GM12864 (cell line): ENCODE measurements at places on chromosomes 6 and 20.

DNA sequence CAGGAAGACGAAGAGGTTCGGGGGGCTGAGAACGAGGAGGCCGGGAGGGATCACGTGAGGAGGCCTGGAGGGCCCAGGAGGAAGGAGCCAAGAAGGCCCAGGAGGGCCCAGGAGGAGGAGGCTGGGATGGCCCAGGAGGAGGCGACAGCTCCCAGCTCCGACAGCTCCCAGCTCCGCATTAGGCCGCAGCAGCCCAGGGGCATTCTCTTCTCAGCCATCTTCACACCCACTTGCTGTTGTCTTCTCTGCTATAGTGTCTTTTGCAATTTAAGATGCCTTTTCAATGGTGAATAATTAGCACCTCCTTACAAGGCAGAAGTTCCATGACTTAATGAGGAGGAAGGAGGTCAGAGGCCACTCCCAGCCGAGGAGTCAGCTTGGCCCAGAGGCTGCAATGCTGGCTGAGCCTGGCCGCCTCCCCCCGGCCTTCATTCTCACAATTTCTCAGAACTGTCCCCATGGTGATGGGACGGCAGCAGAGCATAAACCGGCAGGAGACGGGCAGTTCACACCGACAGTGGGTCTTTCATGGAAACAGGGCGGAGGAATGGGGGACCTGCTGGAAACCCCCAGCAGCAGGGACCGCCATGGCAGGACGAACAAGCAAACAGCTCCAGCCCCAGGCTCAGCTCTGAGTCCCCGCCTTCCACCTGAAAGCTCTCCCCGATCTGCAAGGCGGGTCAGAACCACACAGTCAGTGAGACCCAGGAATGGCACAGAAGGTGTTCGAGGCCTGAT, 45.1 kb downstream of the WDR27 start:
- no peak for DNase-seq

GRCh38 chr20:23444859-23445258, 5.4 kb downstream of the CSTL1 start:
- DNase-seq: no peak

DNA sequence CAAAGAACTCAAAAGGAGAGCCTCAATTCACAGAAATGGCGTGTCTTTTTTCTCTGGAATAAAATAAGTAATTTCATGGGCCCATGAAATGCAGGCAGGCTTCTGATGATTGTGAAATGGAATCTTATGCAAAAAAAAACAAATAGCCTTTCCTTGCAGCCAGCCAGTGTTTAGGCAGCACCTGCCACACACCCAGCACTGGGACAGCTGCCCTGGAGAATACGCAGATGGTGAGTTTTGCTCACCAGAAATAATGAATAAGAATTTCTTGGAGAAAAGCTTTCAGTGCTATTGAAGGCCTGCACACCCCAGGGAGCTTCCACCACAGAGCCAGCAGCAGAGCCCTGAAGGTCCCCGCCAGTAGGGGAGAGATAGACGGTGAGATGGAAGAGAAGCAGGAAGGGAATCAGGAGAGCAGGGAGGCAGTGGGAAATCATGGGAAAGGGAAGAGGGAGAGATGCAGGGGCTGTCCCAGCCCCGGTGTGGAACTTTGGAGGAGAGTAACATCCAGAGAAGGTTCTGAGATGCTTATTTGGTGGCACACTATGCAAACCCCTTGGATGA, 54.9 kb downstream of the PXDC1 start:
- no peak for DNase-seq

DNA sequence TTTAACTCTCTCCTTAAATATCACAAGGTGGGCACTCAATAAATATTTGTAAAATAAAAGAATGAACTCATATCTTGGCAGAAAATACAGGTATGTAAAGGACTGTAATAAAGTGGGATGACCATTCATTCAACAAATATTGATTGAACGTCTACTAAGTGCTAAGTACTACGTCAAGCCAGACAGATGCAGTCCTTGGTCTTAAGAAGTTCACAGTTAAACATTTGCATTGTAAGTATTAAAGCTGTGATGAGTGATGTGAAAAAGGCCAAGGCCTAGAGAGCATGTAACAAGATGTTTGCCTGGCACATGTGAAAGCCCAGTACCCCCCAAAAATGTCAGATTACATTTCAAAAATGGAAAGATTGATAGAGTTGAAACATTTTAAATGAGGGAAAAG, 130.1 kb upstream of the TMEM170B start:
- DNase-seq: no peak

DNA sequence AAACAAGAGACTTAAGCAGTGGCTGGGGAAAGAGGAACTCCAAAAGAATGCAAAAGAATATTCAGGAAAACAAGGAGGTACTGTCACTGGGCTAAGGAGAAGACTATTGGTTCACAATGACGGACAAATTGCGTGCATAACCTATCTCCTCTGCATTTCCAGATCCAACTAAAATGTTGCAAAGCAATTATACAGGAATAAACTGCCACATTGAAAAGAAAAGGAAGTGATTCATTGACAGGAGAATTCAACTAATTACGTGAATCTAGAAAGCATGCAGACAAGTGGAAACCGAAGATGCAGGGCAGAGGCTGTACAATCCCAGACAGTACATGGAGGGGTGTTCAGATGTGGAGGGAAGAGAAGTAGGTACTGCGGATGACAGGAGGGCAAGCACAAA, 152.8 kb upstream of the RIPOR2 start:
- DNase-seq: no peak

GRCh38 chr6:95596021-95596420, 18.7 kb downstream of the MANEA start:
- no peak for DNase-seq

- DNase-seq: no peak
These were observed 72.6 kb downstream of the PHIP start for GRCh38 chr6:79005497-79005896.

DNA sequence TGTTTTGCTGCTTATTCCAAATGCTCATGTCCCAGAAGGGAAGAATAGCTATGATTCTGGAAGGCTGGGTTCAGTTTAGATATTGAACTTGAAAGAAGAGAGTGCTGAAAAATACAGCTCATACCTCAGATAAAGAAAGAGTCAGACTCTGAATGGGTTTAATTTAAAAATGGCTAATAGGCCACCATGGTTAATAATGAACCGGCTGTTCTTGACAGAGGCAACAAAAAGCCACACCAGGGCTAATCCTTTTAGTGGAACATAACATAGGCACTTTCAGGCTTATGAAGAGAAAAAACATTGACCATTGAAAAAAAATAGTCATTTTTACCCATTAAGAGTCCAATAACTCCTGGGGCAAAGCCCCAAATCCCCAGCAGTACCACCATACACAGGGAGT, 59.4 kb downstream of the TNFRSF21 start:
- no peak for DNase-seq

DNA sequence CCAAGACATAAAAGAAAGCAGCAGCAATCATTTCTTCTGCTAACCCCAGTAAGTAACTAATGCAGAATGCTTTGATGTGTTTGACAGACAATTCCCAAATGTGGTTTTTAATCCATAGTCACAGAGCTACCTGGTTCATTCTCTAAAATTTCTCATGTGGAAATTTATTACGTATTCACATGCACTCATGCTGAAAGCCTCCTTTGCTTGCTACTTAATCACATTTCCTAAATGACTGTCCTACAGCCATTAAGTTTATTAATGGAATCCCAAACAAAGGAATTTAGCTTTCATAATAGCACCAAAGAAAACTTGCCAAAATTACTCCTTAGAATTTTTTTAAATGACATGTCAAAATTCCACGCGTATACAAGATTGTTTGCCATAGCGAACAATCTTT, 68.6 kb upstream of the MCHR2 start:
- no peak for DNase-seq

DNA sequence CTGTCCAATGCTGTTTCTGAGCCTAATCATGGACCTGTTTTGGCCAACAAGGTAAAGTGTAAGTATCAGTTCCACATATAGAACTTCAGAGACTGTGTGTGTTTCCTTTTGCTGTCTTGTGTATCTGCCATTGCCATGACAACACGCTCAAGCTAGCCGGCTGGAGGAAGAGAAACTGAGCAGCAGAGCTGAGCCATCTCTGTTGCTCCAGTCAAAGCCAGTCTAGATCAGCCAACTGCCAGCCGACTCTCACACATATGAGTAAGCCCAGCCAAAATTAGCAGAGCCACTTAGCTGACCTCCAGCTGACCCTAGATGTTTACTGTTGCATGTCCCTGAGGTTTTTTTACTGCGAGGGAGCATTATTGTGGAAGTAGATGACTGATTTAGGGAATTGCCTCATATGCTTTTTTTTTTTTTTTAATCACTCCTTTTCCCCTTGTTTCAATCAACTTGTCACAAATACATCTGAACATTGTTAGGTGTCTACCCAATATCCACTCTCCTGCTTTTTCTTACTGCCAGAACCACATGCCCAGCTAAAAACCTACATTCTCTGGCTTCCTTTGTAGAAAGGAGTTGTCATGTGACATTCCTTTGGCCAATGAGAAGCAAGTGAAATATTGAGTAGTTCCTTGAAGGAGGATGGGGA, 304.3 kb upstream of the SUPT3H start:
- DNase-seq: peak; percentile 98

DNA sequence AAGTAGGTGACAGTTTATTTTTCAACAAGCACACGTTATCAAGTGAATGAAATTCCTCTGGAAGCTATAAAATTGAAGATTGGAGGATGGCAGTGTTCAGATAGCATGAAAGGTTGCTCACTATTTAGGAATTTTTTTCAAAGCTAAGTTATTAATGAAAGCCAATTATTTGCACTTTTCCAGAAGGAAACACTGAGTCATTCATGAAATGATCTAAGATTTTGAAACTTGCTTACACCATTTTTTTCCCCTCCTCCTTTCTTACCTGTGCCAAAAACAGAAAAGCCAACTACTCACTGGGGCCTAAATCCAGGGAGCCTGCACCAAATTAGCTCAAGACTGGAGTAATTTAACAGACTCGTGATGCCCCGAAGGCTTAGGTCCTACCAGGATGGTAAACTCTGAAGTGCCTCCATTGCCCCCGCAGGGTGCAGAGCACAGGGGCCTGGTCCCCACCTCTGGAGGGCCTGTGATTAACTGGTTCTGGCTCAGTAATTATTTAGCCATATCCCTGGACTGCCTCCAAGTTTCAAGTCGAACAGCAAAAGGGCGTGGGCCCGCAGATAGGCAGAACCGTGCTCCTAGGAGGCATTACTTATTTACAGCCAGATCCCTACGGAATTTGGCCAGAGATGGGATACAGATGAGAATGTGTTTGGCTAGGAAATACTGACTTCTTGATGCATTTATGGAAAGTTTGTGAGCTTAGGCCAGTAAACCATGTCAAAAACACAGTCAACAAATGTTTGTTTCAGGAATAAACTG, 28.0 kb upstream of the ZNF217 start:
- no peak for DNase-seq

GRCh38 chr20:51287628-51288413, 254.7 kb downstream of the NFATC2 start:
- DNase-seq: no peak

GRCh38 chr6:119497988-119498727, 148.6 kb upstream of the MAN1A1 start:
- no peak for DNase-seq

GRCh38 chr20:51899674-51900073, 97.4 kb upstream of the SALL4 start:
- DNase-seq: no peak

DNA sequence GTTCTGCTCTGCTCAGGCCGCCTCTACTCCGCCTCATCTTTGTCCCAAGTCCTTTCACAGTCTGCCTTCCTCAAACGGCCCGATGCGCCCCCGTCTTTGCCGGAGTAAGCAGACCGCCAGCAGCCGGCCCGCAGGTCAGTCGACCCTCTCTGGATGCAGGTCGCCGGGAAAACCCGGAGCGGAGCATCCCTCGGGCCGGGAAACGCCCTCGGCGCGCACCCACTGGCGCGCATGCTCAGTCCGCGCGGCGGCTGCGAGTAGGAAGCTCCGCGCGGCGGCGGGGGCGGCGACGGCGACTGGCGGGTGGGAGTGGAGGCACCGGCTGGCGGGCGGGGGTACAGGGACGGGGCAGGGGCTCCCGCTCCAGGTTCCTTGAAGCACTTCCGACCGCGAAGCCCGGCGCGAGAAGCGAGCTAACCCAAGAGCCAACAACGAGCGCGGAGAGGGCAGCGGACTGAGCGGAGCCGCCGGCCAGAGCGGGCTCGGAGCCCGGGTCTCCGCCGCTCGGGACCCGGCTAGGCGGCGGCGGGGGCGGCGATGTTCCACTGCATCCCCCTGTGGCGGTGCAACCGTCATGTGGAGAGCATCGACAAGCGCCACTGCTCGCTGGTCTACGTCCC, at the start of gene LRRC1:
LRRC1 (plus strand) TSS at position 286 of the 620 bp plus-strand sequence; CDS start at position 538, 252 bp downstream.
- DNase-seq: peak; percentile 30

GRCh38 chr6:23654745-23655144, 471.3 kb upstream of the NRSN1 start:
- no peak for DNase-seq

GRCh38 chr6:84344005-84344404, 116.6 kb upstream of the CEP162 start:
- DNase-seq: no peak

- no peak for DNase-seq
These were observed 272.5 kb upstream of the SOX4 start for GRCh38 chr6:21321076-21321475.
